NCI-H187 (cell line): ENCODE measurements at places on chromosomes 7 and 10.

DNA sequence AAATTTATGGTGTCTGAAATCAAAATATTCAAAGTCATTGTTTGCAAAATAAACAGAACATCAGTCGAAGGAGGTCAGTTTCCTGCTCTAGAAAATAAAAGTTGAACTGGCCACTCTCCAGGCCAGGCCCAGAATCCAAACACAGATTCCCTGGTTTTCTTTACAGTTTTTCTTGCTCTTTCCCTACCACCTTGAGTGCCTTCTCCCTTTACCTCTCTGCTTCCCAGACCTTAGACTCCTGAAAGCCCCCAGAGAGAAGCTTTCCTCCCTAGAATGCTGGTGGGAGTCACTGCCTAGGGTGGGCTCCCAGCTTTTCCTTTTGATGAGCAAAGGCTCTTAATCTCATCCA, 6.1 kb downstream of the DNTT start:
- no peak for DNase-seq

GRCh38 chr7:38283809-38284208, 10.4 kb upstream of the TARP start:
- DNase-seq = no peak

DNA sequence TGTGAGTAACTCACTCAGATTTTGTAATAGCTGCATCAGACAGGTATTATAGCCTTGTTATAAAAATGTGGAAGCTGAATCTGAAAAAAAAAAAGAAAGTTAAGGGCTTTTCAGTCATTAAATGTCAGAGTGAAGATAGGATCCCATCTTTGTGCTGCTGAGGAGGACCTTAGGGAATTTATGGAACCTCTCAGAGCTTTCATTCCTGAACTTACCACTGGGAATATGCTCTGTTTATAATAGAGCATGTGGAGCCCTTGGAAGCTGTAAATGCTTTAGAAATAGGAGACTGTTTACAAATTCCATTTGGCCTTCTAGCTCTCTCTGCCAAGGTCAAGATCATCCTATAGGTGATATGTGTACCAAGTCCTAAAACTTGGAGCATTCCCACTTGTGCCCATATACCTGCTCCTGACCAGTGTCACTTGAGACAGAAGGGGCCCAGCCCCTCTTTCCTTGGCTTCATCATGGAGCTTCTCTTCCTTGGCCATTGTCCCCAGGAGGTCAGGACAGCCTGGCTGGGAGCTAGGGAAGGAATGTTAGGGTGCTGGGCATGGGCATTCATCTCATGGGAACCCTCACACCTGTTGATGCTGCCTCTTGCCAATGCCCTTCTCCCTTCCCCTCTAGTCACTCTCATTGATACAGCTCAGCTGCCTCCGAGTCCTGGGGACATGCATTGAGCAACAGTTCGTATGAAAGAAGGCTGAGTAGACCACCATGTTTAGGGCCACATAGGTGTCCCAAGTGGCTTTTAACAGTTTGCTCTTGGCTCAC, 105.3 kb downstream of the LRRC18 start:
- DNase-seq = no peak

DNA sequence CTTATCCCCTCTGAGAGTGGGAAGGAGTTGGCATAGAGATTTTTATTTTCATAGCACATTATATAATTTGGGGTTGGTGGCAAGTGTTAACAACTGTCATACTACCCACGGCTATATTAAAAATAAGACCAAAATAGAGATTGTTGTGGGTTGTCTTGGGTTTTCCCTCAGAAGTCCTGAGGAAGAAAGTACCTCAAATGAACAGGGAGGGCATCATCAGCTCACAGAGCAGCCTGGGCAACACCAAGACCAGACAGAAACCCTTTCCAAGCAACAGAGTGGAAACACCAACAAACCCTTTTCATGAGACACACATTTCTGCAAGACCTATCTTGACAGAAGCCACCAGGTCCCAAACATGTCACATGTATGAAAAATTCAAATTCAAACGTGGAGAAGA, 121.2 kb downstream of the GLI3 start:
- DNase-seq = no peak

DNA sequence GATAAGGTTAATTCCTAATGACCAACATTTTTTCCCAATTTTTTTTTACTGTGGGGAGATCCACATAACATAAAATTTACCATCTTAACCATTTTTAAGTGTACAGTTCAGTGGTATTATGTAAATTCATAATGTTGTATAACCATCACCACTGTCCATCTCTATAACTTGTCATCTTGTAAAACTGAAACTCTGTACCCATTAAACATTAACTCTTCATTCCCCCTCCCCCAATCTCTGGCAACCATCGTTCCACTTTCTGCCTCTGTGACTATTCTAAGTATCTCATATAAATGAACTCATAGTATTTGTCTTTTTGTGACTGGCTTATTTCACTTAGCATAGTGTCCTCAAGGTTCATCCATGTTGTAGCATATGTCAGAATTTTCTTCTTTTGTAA, 46.0 kb upstream of the HPS1 start:
- no peak for DNase-seq

DNA sequence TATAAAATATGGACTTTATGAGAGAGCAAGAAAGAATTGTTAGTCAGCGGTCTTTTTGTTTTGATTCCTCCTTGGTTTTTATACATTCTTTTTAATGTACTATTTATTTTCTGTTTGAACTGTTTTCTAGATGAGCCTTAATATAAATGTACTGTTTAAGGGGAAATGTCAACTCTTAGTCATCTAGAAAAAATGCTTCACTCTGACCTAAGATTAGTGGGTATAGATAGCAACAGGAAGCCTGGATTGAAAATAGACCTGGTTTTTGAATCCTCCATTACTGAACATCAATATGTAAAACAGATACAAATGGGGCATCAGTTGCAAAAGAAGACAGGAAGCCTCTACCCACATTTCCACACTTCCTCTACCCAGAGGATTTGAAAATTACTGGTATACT, 87.8 kb downstream of the CHRM2 start:
- no peak for DNase-seq

DNA sequence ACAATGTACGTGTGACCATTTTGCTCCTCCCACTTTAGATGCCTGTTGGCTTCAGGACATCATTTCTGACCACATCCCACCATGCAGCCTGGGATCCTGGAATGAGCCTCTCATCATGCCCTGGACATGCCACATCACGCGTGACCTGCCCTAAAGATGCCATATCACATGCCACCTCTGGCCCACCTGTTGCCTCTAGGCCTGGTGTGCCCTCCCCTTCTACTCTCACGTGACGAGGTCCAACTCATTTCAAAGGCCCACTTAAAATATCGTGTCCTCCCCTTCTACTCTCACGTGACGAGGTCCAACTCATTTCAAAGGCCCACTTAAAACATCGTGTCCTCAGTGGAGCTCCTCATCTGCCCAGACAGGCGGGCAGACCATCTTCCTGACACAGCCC, 254.9 kb downstream of the TEX36 start:
- no peak for DNase-seq

- DNase-seq = no peak
These were observed 71.2 kb downstream of the ADCYAP1R1 start for GRCh38 chr7:31123321-31123720.

- DNase-seq = no peak
These were observed 16.3 kb upstream of the GATA3 start for GRCh38 chr10:8037941-8038894.

- no peak for DNase-seq
These were observed 141.2 kb downstream of the LHPP start for GRCh38 chr10:124602646-124603365.

DNA sequence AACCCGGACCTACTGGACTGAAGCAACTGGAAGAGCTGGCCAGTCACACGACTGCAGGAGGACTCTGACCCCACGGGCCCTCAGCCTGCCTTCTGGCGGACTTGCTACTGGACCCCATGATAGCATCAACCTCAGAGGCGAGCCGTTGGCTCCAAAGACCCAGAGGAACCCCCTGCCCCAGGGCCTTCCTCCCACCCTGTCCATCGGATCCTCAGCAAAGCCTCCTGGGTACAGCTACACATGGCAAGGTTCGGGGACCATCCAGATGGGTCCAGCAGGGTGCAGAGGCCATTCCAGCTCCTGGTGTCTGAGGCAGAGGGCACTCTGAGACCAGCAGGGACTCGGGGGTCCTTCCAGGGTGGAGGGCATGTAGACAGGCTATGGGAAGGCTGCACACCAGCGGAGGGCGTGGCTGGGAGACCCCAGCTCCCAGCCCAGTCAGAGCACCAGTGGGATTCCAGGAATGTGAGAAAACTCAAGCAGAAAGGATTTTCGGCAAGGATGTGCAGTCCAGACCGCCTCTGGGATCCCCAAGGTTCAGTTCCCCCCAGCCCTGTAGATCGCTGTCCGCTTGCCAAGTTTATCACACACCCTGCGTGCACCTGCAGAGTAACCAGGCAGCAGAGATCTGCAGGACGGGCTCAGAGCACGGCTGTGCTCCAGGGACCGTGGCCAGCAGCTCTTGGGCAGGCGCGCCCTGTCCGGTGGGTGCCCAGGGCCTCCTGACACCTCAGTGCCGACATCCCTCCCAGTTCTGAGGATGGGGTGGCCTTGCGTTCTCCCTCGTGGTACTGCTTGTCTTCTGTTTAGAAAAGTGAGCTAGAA, 89.8 kb upstream of the PPP2R2D start:
- no peak for DNase-seq

DNA sequence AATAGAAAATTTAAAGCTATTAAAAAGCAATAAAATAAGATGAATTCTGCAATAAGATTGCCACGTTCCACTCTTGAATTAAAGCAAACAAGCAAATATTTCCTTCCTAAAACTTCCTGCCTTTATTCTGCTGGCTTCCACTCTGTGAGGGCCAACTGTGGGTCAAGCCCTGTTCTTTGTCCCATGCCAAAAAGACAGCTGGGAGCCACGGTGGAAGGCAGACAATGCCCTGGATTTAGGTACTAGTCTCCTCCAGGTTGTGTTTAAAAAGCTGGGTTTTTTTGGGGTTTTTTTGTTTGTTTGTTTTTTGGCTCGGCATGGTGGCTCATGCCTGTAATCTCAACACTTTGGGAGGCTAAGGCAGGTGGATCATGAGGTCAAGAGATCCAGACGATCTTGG, 39.1 kb downstream of the LRRTM3 start:
- no peak for DNase-seq

DNA sequence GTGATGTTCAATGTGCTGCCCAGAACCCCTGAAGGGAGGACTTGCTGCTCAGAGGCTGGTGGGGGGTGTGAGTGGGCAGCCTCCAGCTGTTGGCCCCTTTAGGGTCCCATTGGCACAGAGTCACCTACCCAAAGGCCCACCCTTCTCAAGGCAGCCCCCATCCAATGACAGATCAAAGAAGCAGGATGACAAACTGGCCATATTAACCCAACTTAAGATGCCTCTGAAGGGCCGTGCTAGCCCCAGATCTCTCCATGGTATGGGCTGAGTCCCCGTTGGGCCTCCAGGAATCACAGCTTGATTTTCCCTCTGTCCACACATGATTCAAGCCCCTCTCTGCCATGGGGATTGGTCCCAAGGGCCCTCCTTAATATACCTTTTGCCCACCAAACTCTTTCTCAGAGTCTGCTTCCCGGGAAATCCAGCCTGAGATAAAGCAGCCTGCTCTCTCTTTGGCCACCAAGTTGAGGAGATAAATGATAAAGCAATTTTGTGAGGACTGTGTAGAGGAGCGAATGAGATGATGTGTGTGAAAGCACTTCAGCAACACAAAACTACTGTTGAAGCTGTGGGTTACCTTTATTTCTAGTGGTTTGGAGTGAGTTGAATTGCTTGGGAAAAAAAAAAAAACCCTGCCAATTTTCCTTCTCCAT, 38.2 kb upstream of the C10orf71 start:
- DNase-seq = no peak

GRCh38 chr10:35259769-35260397, 76.4 kb upstream of the CCNY start:
- no peak for DNase-seq

- no peak for DNase-seq
These were observed 32.7 kb downstream of the IL6 start for GRCh38 chr7:22759721-22760120.

DNA sequence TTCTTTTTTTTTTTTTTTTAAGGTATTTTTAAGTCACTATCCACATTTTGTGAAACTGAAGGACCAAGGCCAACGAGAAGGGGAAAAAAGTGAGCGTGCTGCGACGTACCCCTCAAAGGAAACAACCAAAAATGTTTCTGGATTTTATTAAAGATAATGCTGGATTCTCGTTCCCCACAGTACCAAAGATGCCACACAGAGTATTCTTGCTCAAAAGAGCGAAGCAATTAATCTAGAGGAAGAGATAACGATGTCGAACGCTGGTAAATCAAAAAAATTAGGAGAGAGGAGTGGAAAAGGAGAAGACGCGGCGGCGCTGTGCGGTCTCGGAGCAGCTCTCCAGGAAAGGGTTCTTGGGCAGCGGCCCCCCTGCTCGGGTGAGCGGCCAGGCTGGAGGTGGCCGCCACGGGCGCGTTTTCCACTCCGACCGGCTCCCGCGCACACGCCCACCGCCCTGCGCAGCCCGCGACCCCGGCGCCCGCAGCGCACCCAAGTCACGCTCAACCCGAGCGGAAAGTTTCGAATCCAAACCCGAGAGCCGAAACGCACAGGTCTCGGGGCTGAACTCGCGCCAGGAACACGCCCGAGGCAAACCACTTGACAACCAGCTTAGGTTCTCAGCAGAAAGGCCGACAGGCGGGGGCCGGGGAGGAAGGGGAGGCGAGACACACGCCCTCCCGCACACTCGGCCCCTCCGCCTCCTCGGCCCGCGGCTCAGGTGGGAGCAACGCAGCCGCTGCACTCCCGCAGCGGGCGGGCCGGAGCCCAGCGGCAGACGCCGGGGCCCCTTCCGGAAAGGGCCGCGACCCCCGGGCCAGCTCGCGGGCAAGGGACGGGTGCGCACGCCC, 989 bp downstream of the SRPK2 start:
- peak; percentile 16 for DNase-seq

- DNase-seq = no peak
These were observed 9.2 kb downstream of the NDUFA5 start for GRCh38 chr7:123548406-123548805.

- no peak for DNase-seq
These were observed 115.0 kb downstream of the CHCHD3 start for GRCh38 chr7:132966754-132967469.

- DNase-seq = no peak
These were observed 65.8 kb downstream of the ENTPD1 start for GRCh38 chr10:95821720-95822119.

- no peak for DNase-seq
These were observed 369.5 kb downstream of the SORCS3 start for GRCh38 chr10:105010411-105011121.

DNA sequence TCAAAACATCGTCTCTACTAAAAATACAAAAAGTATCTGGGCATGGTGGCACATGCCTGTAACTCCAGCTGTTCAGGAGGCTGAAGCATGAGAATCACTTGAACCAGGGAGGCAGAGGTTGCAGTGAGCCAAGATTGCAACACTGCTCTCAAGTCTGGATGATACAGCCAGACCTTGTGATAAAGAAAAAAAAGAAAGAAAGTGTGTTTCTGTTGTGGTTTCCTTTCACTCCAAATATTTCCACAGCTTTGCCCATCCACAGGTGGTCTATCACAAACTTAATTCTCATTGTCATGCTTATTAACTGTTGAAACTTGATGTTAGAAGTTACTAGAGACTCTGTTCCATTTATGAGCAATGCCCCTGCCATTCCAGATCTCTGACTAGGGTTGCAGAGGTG, 316.0 kb upstream of the SEMA3C start:
- no peak for DNase-seq
